Hematopoietic multipotent progenitor cell treated with erythropoietin and hydrocortisone succinate and interleukin-3 and kit ligand, for 4 days (in vitro differentiated cells): ENCODE measurements at places on chromosomes 2 and 18.

DNA sequence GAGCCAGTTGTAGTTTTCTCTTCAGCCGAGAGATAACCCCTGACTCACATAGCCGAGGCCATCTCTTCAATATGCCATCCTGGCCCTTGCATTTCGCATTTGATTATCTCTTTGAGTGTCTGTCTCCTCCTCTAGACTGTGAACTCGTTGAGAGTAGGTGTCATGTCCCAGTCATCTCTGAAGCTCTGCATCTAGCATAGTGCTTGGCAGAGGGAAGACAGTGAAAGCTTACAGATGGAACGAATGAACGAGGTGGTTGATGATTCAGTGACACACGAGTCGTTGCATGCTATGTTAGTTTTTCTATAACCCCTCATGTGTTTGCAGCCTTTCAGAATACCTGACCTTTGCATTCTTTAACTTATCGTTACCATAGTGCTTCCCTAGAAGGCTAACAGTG is 59.9 kb upstream of the CYRIA start:
- no peak for DNase-seq

GRCh38 chr2:48668992-48669391 is 51.3 kb downstream of the GTF2A1L start:
- DNase-seq = no peak

- DNase-seq = no peak
These were observed 77.6 kb downstream of the AP1S3 start for GRCh38 chr2:223759569-223760430.

DNA sequence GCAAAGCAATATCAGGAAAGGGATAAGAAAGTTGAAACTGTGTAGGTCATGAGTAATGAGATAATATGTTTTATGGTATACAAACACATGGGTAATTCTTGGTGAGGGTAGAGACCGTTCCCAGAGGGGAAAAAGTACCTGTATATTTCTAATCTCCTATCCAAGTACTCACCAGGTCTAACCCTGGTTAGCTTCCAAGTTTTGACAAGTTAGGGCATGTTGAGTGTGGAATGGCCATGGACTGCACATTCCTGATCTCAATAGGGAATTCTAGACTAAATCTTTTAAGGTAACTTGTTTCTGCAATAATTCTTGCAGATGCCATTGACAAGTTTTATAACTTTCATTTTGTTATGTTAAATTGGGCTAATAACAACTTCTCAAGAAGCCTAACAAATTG is 216.6 kb downstream of the SPAG16 start:
- no peak for DNase-seq

- DNase-seq = no peak
These were observed 877.6 kb downstream of the SLC4A3 start for GRCh38 chr2:220504938-220505503.

DNA sequence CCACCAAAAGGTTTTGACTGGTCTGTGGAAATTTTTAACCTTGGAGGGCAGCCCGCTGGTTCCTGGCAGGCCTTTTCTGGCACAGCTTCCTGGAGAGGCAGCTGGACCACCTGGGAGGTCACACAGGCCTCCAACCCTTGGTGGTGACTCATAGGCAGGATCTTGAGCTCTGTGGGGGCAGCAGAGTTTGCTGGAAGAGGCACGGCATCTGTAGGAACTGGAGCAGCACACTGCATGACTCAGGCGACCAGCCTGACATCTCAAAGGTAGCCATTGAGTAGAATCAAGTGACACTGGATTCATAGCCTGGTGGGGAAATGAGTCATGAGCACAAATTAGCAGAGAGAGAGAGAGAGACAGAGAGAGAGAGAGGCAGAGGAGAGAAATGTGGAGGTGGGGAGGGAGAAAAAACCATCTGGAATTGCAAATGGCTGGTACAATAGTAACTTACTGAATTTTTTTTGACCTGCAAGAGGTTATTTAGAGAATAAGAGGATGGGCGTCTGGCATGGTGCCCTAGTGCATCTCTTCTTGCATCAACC is 57.4 kb downstream of the TRPM8 start:
- no peak for DNase-seq

DNA sequence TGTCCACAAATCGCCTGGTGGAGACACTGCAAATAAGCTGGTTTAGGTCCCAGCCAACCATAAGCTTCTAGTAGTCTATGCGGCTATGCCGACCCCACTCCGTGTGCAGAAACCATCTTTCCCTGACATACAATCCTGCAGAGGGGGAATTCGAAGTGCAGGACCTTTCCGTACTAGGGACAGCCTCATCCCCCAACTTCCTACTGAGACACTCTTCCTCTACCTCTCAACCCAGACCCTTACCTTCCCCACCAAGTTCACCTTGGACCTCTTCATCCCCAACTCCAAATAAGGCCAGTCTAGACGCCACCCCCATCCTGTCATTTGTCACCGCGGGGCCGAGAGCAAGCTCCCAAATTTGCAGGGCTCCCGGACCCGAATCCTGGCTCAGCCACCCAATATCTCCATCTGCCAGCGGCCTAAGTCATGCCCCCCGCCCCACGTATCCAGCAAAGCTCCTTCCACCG is 496 bp downstream of the SUCLG1 start:
- peak; percentile 35 for DNase-seq

GRCh38 chr2:208315081-208315788 is 49.2 kb downstream of the PIKFYVE start:
- peak; percentile 18 for DNase-seq

- DNase-seq = no peak
These were observed 213.8 kb downstream of the DSC3 start for GRCh38 chr18:30828700-30829099.

- DNase-seq = peak; percentile 64
These were observed 14.0 kb upstream of the ST6GAL2 start for GRCh38 chr2:106899786-106900530.

GRCh38 chr2:226589043-226589442 is 210.6 kb downstream of the IRS1 start:
- no peak for DNase-seq

DNA sequence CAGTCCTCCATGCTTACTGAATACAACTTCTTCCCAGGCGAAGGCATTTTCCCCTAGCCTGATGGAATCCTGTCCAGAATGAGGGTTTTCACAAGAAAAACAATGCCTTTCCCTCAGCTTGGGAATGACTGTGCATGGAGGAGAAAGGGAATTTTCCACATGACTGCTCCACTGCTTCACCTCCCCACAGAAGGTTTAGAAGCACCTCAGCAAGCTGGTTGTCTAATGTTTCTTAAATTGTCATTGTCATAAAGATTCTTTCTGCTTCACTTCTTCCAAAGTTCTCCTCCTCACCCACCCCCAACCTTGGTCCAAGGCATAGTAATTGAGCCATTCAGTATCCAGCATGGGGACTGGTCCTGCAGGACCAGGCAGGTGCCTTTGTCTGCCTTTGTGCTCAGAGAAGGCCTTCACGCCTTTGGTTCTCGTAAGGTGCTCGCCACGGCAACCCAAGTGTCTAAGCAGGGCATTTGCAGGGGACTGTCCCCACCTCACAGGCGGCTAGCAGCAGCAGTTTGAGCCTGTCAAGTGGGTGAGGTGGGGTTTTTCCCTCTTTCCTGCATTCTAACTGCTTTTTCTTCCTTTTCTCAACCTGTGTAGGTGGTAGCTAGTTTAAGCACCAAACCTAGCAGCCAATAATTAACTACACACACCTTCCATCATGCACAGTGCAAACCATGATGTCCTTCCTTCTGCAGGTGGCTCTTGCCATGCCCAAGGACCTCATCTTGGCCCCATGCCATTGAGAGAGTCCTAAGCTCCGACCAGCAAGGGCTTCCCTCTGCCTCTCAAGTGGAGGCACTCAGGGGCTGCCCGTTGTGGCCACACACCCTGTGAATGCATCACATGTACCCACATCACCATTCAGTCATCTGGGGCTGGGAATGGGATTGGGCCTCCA is 65.7 kb upstream of the BCL2L11 start:
- no peak for DNase-seq

GRCh38 chr2:210727549-210727948 is 171.2 kb downstream of the CPS1 start:
- DNase-seq = peak; percentile 13

DNA sequence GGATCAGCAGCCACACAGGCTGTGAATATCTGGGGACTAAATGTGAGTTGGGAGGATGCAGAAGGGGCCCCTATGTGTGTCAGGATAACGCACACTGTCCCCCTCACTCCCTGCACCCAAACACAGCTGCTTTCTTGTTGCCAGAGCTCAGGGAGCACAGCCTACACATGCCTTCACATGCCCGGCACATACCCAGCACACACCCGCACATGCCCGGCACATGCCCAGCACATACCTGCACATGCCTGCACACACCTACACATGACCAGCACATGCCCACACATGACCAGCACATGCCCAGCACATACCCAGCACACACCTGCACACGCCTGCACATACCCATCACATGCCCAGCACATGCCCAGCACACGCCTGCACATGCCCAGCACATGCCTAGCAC is 75.6 kb downstream of the TPO start:
- DNase-seq = no peak

GRCh38 chr2:113175736-113176695 is 2.2 kb downstream of the PSD4 start:
- peak; percentile 27 for DNase-seq

- no peak for DNase-seq
These were observed 77.3 kb downstream of the VWA3B start for GRCh38 chr2:98164256-98164655.

DNA sequence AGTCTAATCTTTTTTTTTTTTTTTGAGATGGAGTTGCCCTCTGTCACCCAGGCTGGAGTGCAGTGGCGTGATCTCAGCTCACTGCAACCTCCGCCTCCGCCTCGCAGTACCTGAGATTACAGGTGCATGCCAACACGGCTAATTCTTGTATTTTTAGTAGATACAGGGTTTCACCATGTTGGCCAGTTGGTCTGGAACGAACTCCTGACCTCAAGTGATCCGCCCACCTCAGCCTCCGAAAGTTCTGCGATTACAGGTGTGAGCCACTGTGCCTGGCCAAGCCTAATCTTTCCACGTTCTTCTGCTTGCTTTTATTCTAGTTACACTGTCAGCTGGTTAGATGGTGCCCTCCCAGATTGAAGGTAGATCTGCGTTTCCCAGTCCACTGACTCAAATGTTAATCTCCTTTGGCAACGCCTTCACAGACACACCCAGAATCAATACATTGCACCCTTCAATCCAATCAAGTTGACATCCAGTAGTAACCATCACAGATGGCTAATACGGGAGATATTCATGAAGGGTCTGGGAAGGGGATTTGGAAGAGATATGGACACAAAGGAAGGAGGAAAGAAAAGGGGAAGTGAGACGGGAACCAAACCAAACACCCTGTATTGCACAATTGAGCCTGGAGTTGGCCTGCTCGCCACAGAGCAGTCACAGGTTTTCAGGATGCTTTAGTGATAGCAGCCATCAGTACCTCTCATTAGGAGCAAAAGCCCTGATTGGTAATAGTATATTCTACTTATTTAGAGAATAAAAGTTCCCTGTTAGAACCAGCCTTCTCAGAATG is 229.8 kb downstream of the PIK3C3 start:
- peak; percentile 1 for DNase-seq

- DNase-seq = no peak
These were observed 77.0 kb downstream of the PRKCE start for GRCh38 chr2:45728458-45728942.

DNA sequence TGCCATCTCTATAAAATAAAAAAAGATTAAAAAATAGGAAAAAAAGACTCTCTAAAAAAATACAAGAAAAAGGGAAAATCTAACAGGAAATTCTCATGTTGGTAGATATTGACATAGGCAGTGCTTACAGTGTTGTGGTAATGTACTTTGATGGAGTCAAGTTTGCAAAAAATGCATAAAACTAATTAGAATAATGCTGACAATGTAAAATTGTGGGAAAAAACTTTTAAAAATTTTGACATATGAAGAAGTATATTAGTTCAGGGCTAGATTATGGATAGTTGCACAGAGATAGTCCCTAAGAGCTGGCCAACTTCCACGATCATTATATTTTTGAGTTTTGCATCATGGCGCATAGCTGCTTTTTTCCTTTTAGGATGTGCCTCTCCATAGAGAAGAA is 72.7 kb downstream of the GBX2 start:
- DNase-seq = no peak

DNA sequence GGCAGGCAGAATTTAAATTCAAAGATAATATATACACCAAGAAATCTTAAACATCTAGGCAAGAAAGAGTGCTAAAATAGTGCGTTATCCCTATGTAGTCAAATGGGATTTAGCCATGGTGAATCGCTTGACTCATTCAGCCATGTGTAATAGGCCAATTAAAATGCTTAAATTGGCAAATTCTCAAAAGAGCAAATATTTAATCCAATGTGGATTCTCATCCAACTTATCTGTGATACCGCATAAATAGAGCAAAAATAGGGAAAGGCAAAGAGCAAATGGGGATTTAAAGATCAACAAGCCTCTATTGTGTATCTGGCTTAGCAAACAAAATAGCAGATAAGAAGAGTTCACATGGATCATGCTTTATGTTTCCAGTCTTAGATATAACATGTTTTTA is 123.2 kb upstream of the RPRM start:
- DNase-seq = no peak

DNA sequence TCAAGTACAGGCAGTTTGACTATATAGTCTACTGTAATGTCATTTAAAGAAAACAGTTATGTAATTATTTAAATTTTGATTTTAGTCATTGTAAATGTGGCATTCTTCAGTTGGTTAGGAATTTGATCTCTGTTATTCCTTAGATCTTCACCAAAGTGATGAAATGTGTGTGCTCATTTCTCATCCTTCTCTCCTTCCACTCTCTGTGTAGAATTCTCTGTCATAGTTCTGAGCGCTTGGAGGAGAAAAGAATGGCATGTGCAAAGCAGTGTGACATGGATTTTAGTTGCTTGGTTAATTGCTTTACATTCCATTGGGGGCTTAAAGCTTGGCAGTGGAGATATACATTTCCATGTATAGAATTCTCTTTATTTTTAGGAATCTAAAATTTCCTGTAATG is 14.8 kb downstream of the PIK3C3 start:
- DNase-seq = no peak

- peak; percentile 50 for DNase-seq
These were observed 24.8 kb upstream of the PTMA start for GRCh38 chr2:231683292-231684235.

DNA sequence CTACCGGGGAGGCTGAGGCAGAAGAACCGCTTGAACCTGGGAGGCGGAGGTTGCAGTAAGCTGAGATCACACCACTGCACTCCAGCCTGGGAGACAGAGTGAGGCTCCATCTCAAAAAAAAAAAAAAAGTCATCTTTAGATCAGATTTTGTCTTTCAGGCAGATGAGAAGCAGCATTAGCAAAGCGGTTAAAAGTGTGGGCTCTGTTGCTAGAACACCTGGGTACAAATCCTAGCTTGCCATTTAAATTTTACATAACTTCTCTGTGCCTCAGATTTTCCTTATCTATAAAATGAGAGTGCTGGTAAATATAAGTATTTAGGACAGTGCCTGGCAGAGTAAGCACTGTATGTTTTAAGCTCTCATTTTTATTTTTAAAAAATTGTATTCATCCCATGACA is 8.2 kb downstream of the CNOT9 start:
- no peak for DNase-seq

DNA sequence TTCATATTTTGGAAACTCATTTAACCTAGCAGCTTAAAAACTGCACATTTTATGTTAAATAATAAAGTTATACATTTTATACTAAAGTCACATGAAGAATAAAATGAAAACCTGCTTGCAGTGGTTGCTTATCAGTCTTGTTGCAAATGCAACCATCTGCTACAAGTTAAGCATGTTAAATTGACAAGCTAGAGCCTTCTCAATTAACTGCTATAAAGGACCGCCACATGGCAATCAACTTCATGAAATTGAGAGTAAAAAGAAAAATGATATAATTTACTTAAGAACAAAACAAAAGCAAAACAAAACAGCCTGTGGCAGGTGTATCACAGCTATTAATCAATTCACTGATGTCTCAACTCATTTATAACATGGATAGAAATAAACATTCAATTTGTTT is 78.7 kb downstream of the RTTN start:
- DNase-seq = peak; percentile 3
